Kasumi-1 (cell line): ENCODE measurements at places on chromosomes 6 and 20.

- no peak for DNase-seq
Observed at GRCh38 chr20:25160897-25161296, 34.6 kb upstream of the ENTPD6 start.

- DNase-seq = no peak
Observed at GRCh38 chr6:43428112-43428570, 800 bp downstream of the ABCC10 start.

- DNase-seq = no peak
Observed at GRCh38 chr6:53752440-53752839, 42.4 kb upstream of the LRRC1 start.

GRCh38 chr6:127300411-127300810 is 33.7 kb downstream of the RNF146 start:
- no peak for DNase-seq

- DNase-seq = no peak
Observed at GRCh38 chr6:38498085-38498484, 141.6 kb downstream of the BTBD9 start.

GRCh38 chr6:45447005-45447404 is 69.3 kb upstream of the SUPT3H start:
- no peak for DNase-seq

DNA sequence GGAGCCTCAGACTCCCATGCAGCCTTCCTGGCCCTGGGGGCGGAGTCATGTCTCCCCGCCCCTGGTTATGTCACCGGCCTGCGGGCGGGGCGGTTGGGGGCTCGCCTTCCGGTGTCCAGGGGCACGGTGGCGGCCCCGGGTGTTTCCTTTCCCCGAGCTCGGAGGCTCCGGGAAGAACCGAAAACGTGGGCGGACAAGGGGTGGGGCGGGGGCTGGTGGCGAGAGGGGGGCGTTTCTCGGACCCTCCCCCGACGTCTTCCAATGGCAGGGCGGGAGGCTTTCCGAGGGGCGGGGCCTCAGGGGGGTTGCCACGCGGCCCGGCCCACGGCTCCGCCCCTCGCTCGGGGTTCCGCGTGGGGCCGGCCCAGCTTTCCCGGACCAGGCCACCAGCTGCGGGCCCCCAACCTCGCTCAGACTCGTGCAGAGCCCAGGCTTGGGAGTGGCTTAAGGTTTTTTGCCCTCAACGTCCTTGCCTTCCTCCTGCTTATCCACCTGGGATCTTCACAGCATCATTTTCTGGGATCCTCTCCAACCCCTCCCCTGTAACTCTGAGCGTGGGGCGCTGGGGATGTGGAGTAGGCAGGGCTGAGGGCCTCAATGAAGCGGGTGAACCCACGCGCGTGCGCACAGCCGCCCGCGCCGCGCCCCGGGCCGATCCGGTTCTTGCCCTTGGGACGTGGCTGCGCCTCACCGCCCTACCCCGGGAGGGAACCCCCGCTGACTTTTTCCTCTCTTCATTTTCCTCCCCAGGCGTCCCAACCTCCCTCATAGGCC is 2.1 kb upstream of the NRN1 start:
- peak; percentile 90 for DNase-seq

DNA sequence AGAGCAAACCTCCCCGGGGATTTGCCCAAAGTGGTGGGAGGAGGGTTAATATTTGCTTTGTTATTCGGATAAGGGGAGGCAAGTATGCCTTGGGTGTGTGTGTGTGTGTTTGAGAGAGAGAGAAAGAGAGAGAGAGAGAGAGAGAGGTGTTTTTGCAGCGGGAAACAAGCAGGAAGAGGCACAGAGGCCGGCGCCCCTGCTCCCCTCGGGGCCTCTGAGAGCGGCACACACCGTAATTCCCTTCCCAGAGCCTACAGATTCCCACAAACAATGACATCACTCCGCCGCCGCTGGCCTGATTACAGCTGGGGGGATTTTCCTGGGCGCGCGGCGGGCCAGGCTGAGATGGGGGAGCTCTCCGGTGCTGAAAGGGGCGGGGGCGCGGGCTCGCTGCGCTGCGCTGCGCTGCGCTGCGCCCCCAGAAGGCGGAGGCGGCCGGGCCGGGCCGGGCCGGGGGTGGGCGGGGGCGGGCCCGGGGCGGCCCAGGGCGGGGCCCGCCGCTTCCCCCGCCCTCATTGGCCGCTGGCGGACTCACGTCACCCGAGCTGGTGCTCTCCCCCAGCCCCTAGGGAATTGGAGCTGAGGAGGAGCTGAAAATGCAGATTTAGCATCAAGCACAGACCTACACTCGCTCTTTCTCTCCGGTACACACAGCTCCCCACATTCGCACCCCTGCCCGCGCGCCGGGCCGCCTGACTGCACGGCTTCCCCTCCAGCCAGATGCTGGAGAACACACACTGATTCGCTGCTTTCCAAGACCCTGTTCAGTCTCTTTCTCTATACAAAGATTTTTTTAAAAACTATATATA is at the start of gene PCSK2:
Gene PCSK2 (plus strand): TSS at position 631 of the 809 bp plus-strand sequence. CDS start 266 bp downstream, outside the sequence.
- DNase-seq = no peak
